ENCODE measurements at places on chromosomes 7 and 10.

- no peak for DNase-seq
Measured at GRCh38 chr10:71225291-71226058, 13.1 kb downstream of the UNC5B start.

DNA sequence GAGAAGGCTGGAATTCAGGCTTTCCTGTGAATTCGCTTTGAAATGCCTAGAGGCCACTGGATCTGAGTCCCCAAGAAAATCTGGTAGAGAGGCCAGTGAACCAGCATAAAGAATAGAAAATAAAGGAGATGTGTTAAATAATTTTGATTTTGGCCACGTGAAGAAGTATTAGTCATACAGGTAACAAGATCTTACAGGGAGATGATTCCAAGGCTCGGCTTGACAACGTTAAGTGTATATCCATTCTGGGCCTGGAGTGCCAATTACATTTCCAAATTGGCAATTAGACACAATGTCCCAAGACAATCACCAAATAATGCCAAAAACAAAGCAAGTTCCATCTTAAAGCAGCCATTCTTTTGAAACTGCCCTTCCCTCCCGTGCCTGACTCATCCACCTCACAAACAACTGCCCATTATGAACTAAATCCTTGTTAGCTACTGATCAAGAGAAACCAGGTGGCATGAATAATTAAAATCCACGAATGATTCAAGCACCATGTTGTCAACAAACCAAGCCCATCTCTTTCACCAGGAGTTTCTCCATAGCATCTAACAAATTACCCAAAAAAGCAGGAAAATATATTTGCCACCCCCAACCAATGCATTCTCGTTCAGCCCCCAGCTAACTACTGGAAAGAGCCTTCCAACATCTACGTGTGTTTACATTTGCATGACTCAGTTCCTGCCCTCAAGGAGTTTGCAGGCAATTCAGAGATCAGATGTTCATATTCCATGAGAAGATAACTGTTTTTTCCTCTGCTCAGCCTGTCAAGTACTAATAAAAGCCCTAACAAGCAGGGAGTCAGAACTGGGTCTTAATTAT, 8.5 kb downstream of the KCNMA1 start:
- no peak for DNase-seq

GRCh38 chr10:1156921-1157614, 100.9 kb downstream of the WDR37 start:
- no peak for DNase-seq

DNA sequence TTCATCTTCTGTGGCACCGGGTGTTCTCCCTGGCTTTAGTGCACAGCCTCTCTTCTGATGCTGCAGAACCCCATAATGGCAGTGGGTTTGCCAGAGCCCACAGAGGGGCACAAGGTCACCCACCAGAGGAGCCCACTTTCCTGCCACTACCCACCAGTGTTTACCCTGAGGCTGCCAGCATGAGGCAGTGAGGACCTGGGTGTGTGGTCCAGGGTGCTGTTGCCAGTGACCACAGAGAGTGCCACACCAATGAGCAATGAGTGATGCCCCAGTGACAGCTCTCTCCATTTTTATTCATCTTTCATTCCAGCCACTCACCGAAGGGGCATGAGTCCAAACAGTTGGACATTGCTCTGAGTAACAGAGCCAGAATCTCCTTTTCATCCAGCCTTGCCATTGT, 34.8 kb downstream of the MTURN start:
- peak; percentile 62 for DNase-seq

- DNase-seq = no peak
Measured at GRCh38 chr10:80276335-80276734, 13.1 kb downstream of the MAT1A start.

- peak; percentile 56 for DNase-seq
Measured at GRCh38 chr10:119521443-119522204, 20.9 kb downstream of the RGS10 start.

GRCh38 chr10:45265996-45266395, 49.4 kb downstream of the OR13A1 start:
- no peak for DNase-seq

DNA sequence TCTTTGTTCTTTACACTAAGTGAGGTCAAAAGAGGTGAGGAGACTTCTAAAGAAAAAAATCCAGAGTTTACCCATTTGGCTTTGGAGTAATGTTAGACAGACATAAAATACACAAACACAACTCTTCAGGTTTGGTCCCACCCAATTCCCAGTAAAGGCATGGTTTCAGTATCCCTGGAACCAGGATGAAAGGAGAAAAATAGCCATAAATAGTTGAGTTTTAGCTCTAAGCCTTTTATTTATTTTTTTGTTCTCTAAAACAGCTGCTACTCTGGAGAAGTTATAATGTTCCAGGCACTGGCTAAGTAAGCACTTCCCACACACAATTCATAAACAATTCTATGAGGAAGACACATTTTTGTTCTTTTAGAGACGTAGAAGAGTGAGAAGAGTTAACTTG, 4.0 kb downstream of the ABCB1 start:
- DNase-seq = no peak

DNA sequence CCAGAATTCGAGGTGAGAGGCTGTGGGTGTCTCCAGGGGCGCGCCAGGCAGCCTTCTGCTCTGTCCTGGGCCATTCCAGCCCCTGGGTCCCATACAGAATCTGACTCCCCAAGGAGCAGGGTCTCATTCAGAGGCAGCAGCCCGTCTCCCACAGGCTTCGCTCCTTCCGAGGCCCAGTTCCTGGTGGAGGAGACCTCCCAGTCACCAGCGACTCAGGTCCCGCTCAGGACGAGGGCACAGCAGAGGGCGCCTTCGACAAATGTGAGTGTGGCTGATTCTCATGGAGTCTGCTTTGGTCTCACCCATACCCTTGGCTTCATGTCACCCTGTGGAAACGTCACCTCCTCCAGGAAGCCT, 81.8 kb upstream of the GPR26 start:
- DNase-seq = no peak

DNA sequence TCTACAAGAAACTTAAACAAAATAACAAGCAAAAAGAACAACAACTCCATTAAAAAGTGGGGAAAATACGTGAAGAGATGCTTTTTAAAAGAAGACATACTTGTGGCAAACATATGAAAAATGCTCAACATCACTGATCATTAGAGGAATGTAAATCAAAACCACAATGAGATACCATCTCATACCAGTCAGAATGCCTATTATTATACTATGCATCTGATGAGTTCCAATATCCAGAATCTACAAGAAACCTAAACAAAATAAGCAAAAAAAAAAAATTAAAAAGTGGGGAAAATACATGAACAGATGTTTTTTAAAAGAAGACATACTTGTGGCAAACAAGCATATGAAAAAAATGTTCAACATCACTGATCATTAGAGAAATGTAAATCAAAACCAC, 29.6 kb upstream of the AKR1C3 start:
- DNase-seq = no peak

DNA sequence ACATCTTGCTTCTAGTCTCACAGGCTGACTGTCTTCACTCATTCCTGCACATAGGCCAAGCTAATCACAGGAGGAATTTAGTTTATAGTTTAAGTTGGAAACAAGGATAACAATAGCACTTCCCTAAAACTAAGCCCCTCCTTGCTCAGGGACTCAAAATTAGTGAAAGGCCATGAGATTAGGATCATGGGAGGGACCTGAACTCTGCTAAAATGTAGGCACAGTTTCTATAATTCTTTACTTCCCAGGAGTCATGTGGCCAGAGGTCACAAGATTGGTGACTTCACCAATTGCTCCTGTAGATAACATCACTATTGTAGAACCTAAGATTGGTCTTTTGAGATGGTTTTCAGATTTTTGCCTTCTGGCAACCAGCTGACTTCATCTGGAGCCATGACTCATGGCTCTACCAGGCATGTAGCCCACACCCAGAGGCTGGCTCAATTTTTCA, 14.8 kb upstream of the UPP1 start:
- peak; percentile 79 for DNase-seq

- DNase-seq = no peak
Measured at GRCh38 chr7:12493407-12493806, 77.1 kb upstream of the SCIN start.

DNA sequence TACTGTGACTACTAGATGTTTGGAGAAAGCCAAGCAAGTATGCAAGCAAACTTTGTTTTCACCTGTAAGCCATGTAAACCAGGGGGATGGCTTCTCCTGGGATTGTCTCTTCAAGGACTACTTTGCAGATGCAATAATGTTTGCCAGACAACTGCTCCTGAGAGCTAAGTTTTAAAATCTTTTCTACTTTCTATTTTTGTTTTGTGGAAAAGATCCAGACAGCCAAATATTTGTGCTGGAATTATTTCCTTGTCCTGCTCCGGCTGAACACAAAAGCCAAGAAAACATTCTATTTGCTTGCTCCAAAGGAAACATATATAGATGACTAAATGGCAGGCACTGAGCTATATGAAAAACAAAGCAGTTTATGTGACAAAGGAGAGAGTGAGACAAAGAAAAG, 51.6 kb downstream of the TFPI2 start:
- no peak for DNase-seq

DNA sequence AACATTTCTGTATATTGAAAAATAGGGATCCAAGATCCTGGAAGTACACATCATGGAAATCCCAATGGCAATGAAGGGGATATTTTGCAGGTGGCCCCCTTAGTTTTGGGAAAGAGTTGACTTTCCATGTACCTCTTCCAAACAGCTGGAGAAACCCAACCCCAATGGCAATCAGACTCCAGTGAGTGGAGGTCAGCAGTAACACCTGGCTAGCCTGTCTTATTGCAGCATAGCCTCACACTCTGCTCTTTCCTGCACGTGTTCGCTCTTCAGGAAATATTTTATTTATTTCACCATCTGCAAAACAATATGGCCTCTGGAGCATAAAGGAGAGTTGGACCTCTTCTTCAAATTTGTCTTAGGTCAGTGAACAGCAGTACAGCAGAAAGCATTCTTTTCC, 340.0 kb upstream of the NRP1 start:
- no peak for DNase-seq

DNA sequence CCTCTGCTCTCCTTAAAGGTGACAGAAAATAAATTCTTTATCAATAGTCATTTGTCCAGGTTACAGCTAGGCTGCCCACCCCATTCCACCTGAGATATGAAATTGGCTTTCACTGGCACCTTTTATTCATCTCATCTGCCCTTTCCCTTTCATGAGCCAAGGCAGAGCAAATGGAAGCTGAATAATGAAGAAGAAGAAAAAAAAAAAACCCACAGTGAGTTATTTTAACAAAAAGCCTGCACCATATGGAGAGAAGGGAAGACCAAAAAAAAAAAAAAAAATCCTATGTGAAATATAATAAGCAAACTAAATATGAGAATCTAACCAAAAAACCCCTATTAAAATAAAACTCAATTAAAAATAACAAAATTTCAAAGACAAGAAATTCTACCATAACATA, 59.2 kb downstream of the CHCHD3 start:
- no peak for DNase-seq

DNA sequence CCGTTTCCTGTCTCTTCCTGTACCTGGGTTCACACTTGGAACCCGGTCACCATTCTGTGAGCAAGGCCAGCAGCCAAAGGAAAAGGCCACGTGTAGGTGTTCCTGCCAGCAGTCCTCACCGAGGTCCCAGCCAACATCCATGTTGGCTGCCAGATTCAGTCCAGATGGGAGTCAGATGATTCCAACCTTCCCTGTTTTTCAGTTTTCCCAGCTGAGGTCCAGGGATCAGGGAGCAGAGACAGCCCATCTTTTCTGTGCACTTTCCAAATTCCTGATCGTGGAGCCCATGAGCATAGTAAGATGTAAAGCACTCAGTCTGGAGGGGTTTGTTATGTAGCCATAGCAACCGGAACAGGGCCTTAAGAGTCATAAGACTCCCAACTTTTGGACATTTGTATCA, 3.9 kb upstream of the PVRIG start:
- no peak for DNase-seq

DNA sequence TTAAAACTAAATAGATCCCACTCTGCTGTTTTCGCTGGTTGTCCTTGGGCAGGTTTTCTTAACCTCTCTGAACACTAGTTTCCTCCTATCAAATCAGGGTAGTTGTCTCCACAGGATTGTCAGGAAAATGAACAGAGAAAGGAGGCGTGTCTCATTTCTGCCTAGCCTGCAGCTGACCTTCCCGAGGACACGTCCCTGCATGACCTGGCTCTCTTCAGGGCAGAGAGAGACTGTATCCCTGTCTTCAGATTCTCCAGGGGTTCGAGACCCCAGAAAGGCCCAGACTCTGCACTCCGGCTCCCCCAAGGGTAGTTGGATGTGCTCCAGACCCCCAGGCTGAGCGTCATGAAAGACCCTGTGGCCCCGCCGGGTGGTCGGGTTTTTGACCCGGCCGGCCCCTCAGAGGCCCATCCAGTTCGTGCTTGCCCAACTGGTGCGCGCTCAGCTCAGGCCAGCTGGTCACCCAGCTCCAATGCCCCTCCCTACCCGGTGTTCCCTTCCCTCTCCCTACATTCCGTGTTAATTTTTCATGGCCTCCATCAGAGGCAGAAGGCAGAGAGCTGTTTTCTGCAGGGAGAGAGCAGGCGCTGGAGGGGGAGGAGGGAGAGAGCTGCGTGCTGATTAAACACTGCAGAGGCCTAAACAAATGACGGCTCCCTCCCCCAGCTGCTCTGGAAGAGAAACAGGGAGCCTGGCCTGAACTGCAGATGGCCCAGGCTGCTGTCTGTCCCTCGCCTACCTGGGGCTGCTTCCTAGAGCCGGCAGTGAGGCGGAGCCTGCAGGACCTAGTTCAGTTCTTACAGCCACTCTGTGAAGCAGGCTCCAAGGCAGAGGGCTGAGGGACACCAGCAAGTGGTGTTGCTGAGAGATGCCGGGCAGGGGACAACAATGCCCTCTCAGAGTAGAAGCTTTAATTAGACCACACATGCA, 86.2 kb upstream of the PPIF start:
- DNase-seq = no peak

DNA sequence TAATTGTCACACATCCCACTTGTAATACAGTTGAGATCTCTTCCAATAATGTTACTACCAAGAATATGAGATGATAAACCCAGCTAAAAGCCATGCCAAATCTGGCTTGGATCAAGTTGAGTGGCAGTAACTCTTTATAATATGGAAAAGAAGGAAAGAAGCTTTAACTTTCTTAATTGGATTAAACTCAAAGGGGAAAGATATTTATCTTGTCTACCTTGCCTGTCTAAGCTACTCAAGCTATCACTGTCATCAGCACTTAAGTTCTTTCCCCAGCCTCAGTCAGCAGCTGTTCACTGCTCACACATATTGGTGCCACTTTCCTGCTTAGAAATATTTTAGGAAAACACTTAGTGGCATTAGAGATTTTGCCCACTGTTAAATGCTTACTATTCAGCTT, 350.7 kb downstream of the IPMK start:
- no peak for DNase-seq

DNA sequence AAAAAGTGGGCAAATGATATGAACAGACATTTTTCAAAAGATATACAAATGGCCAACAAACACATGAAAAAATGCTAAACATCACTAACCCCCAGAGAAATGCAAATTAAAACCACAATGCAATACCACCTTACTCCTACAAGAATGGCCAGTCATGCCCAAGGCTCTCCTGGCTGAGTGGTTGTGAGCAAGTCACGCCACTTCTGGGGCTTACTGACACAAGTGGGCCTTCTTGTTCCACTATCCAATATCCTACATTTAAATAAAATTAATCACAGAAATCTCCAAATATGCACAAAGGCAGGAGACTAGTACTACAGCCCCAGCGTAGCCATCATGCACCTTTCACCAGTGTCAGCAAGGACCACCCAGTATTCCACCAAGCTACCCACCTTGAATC, 181.9 kb downstream of the TNS3 start:
- no peak for DNase-seq
